CD8-positive, alpha-beta memory T cell (primary cell): ENCODE measurements at places on chromosomes 16 and 17.

DNA sequence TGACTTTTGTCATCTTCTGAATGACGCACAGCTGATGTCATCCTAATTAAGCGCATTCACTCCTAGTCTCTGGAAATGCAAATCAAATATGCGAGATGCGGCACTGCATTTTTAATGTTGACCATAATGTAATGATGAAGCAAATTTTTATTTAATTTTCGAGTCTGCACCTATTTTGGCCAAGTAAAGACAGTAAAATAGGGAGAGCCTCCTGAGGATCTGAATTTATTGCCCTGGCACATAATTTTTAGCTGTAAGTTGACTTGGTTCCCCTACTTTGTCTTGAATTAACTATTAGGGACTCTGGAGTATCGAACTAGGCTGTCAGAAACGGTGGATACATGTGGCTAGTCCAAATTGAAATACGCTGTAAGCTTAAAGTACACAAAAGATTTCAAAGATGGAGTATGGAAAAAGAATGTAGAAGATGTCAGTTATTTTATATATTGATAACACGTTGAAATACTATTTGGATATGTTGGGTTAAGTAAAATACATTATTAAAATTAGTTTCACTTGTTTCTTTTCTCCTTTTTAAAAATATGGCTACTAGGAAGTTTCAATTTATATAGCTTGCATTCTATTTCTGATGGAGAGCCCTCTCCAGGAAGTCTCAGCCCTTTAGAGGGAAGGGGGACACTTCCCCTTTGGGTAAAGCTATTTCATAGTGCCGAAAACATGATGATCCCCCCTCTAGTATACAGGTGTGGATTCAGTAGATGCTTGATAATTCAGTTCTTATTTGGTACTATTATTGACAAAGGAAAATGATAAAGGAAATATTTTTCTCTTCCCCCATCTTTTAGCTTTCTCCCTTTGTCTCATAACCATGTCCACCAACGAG is 991 bp downstream of the KPNA2 start:
- DNase-seq, result no peak

- DNase-seq, result no peak
These were observed 91.6 kb upstream of the DNAH9 start for GRCh38 chr17:11506635-11507034.

DNA sequence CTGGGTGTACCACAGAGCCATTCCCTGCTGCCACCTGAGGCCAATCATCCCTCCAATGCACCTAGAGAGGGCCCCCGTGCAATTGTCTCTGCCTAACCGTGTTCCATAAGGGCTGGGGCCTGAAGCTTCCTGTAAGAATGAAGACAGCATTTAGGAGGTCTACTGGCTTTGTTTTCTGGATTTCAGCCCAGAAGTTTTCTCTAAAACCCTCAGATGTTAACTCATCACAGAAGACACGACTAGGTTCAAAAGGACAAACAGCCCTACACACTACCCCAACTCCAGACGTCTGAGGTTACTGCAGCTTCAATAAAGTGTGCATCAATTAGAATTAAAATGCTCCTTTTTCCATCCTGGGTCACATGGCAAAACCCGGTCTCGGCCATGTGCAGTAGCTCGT is 10.8 kb upstream of the DRG2 start:
- DNase-seq, result no peak

GRCh38 chr17:55770196-55770870 is 19.5 kb downstream of the PCTP start:
- DNase-seq, result no peak

DNA sequence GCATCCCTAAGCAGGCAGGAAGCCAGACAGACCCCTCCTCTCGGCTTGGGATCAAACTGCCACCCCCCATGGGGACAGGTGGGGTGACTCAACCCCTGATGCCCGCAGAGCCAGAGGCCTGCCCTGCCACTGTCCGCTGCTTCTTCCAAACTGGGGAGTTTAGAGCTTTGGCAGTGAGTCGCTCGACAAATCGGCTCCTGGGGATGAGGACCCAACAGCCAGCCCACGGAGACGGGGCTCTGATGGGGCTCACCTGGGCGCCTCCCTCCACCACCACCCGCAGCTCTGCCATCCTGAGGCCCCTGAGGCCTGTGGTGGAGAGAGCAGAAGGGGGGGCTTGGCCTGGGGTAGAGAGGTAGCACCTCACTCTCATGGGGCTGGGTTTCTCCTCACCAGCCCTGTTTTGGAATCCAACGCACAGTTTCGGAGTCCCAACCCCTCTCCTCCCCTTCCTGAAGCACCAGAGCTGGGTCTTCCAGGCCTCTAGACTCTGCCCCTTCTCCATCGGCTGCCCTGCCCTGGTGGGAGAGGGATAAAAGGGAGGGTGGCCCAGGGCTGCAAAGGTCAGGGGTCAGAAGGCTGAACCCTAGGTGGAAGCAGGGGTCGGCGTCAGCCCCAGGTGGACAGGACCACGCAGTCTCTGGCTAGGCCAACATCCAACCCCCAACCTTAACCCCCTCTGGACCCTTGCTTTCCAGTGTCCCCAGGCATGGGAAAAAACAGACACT is 5.8 kb downstream of the PRSS22 start:
- DNase-seq, result no peak

- DNase-seq, result no peak
These were observed 401.2 kb downstream of the SEC14L1 start for GRCh38 chr17:77542011-77542410.

DNA sequence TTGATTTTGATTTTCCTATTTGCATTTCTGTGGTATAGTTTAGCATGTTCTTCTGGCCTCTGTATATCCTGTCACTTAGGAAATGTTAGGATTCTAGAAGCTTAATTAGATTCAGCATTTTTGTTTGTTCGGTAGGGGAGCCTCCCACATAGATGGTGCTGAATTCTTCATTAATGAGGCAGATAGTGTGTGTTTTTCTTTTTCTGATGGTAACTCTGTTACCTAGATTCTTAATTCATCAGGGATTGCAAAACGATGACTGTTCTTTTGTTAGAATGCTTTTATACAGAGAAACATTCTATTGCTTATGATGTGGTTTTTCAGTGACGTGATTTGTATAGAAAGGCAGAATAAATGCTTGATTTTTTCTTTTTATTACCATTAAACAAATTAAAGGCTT is 19.0 kb downstream of the BANP start:
- no peak for DNase-seq

DNA sequence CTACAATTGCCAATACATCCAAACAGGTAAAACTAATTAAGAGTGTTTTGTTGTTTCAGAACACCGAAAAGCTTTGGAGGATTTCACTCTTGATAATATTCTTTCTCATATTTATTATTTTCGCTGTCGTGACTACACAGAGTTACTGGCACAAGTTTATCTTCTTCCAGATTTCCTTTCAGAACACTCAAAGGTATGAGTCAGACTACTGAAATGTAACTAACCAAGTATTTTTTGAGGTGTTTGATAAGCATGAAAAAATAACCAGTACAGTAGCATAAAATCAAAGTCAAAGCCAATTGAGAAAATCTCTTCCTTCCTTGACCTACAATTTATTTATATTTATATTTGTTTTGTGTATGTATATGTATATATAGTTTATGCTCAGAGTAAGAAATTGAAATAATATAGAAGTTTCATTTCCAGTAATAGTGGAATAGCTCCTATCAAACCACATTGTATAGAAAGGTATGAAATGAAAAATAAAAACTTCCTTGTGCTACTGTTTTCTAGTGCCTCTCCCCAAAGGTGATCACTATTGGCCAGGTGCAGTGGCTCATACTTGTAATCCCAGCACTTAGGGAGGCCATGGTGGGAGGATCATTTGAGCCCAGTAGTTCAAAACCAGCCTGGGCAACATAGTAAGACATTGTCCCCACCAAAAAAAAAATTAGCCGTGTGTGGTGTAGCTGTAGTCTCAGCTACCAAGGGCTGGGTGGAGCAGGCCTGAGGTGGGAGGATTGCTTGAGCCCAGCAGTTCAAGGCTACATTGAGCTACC is 10.9 kb downstream of the RAD51C start:
- no peak for DNase-seq

- no peak for DNase-seq
These were observed 619.9 kb upstream of the SOX9 start for GRCh38 chr17:71500761-71501555.

GRCh38 chr17:33642002-33642401 is 348.9 kb upstream of the ASIC2 start:
- no peak for DNase-seq

GRCh38 chr17:49210158-49211029 is at the start of the genes ABI3 and GNGT2:
Gene ABI3 (plus strand): TSS chr17:49210707. CDS start chr17:49210725, 18 bp downstream.
Gene GNGT2 (minus strand): TSS chr17:49210574. CDS start chr17:49207422, 3,152 bp downstream.
- peak; percentile 53 for DNase-seq

DNA sequence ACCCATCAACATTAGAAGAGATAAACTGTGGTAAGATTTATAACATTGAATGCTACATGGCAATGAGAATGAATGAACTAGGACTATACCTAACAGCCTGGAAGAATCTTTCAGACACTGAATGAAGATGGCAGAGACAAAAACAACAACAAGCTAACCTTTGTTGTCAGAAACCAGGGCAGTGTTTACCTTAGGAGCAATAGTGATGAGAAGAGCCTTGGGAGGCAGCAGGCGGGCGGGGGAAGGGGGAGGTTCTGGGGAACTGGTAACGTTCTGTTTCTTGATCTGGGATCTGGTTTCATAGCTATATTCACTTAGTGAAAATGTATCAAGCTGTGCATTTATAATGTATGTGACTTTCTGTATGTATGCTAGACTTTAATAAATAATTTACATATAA is 139.0 kb upstream of the TNRC6C start:
- no peak for DNase-seq

DNA sequence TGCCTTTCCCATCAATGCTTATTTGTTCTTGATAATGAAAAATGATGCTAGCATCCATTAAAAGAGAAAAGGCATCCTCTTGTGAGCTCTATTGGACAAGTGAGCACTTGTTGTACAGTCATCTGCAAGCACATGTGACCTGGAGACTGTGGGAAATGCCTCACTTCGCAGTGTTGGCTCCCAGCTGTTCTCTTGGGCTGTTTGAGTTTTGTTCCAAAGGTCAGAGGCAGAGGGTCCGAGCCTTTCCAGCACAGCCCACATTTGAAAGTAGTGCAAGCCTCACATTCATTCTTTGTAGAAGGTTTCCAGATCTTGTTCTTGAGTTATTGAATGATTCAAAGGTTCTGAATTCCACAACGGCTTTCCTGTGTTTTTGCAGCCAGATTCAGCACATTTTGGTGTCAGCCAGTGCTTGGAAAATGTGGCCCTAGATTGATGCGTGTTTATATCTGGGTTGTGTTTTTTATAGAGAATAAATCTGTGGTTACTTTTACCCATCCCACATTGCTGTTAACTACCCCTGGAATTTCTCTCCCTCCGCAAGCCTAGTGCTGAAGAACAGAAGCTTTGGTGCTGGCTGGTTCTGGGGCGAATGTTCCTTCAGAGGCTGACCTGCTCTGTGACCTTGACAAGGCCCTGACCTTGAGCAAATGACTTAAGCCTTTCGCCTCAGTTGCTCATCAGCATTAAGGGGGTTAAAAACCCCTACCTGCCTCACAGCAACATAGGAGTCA is 49.8 kb downstream of the CDH1 start:
- no peak for DNase-seq

DNA sequence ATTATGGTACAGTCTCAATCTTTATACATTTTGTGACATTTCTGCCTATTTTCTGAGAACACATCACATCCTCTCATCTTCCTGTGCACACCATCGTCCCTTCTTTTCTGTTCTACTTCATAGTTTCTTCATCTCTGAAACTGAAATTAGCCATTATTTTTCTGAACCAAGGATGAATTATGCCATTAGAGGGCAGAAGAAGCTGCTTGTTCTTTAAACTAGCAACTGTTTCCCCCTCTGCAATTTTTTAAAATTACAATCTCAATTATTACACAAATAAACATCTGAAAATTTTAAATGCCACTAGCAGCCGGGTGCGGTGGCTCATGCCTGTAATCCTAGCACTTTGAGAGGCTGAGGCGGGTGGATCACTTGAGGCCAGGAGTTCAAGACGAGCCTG is 41.3 kb downstream of the RBBP6 start:
- no peak for DNase-seq
